NCI-H2081 treated with DMSO at 0.1 percent for 48 hours (cell line): ENCODE measurements at places on chromosomes 3 and 15.

DNA sequence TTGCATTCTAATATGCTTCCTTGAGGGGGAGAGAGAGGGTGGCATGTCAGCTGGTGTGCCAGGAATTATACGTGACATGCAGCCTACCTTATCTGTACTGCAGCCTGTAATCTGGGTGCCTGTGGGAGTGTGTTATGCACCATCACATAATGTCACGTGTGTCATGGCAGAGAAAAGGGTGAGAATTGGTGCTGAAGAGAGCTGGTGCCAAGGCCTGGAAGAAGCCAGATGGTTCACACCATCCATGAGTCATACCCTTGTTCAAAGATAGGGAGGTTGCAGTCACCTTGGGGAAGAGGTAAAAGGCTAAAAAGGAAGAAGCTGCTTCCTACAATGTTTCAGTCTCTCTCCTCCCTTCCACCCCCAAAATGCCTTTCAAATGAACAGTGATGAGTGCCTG lies 5.3 kb downstream of the BRPF1 start:
- DNase-seq = no peak

- DNase-seq = no peak
Measured at GRCh38 chr15:85430406-85431204, 50.2 kb downstream of the AKAP13 start.

- no peak for DNase-seq
Measured at GRCh38 chr3:72355168-72355567, 493.1 kb downstream of the SHQ1 start.

DNA sequence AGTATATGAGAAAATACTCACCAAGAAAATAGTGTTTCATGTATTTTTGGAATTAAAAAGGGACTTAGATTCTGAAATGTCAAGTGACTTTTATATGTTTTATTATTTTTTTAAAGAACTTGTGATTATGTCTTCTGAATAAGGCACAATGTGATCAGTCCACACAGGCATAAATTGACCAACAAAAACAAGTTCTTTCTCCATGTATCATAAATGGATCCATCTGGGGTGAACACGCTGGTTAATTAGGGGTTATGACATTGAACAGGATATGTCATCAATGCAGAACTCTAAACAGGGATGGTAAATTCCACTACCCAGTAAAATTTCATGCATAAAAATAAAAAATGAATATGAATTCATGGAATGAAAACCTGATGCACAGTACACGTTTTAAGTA lies 31.3 kb upstream of the PIK3CA start:
- DNase-seq = no peak

- no peak for DNase-seq
Measured at GRCh38 chr3:17505856-17506255, 236.6 kb downstream of the TBC1D5 start.

GRCh38 chr3:97892852-97893251 lies 71.0 kb downstream of the CRYBG3 start:
- no peak for DNase-seq

DNA sequence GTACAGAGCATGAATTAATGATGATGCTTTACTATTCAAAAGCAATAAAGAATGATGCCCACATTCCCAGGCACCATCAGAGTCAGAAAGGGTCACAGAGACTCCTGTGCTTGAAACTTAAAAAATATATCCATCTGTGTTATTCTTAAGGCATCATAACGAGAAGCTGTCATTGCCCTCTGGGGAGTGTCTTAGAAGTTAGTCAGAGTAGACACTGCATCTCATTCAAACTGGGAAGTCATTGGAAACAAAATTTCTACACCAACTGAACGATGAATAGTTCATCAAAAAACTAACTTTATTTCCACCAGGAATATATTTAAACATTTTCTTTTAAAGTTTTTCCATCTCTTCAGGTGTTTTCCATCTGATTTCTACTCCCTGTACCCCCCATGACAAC lies 122.9 kb downstream of the RFTN1 start:
- no peak for DNase-seq

GRCh38 chr15:62498712-62499111 lies 333.6 kb upstream of the C2CD4B start:
- no peak for DNase-seq

DNA sequence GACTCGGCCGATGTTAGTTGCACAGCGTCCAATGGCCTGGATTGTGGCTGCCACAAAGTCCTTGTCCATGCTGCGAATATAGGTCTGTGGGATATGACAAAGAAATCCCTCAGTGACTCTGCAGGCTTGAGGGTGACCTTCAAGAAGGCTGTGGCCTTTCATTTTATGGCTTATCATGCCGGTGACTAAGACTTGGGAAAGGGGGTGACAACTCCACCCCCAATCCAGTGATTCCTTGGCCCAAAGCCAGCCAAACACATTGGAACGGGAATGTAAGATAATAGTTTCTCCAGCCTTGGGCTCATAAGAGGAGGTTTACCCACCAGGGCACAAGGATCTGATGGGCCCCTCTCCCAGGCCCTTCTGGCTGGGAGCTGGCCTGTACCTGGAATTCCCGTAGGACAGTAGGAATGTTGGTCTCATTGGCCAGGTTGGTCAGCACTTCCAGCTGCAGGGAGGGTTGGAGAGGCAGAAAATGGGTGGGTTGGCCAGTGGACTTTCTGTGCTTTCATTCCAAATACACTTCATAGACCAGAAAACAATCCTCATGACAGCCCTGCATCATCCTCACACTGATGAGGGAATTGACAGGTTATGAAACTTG lies 30.7 kb upstream of the CPEB1 start:
- no peak for DNase-seq

DNA sequence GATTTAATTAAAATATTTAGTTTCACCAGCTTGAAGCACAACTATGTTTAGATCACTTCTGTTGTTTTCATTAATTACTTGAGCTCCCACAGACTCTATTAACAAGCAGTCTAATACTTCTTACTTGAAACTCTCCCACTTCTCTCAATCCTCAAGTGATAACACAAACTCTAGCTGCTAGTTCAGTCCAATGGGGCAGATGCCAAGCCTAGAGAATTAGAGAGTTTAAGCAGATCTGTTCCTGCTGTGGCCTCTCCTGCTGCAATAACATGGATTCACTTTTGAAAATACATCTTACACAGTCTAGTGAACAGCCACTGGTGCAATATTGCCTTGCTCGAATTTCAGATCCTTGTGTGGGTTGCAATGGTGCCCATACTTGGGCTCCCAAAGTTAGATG lies 566.4 kb upstream of the SGO1 start:
- no peak for DNase-seq

DNA sequence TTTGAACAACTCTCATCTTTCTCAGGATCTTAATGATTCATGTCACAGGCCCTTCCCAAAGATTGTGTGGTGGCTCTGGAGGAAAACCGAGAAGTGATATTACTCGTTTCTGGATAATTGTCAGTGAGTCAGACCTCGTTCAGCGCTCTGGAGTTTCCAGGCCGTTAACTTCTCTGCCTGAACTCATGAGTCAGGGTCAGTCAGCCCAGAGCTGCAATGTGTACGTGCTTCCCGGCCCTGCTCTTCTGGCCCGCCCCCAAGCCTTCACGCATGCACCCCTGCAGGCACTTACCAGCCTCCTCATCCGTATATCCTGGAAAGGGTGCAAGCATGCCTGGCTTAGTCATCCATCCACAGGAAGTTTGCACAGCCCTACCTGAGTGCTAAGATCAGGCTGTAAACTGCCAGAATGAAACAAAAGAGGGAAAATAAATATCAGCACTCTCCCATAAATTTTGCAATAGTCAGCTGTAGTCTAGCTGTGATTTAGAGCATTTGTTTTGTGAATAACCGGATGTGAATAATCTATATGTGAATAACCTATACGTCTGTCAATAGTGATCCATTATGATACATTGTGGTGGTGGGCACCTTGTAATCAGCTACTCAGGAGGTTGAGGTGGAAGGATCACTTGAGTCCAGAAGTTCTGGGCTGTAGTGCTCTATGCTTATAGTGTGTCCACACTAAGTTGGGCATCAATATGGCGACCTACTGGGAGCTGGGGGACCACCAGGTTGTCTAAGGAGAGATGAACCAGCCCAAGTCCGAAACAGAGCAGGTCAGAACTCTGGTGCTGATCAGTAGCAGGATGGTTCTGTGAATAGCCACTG lies 35.3 kb upstream of the SEMA4B start:
- no peak for DNase-seq
